ENCODE measurements at places on chromosomes 16 and 17.

GRCh38 chr17:55986817-55987216 is 166.5 kb upstream of the ANKFN1 start:
- no peak for DNase-seq

DNA sequence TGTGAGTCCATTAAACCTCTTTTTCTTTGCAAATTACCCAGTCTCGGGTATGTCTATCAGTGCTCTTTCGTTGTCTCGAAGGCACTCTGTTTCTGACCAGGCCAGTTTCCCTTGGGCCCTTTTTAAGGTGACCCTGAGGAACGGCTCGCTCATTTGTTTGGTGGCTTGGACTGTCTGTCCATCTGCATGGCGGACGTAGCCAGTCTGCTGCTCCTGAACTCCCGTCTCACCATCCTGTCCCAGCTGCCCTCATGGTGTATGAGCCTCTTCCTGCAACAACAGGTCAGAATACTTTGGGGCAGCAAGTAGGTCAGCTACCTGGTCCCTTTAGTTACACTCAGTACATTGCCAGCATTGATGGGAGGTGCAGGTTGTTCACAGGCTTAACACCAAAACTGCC is 19.0 kb downstream of the DRC7 start:
- DNase-seq: no peak

GRCh38 chr16:20107083-20107482 is 33.4 kb upstream of the GPR139 start:
- no peak for DNase-seq

- peak; percentile 46 for DNase-seq
Observed at GRCh38 chr16:89484923-89485679, 5.3 kb downstream of the ANKRD11 start.

DNA sequence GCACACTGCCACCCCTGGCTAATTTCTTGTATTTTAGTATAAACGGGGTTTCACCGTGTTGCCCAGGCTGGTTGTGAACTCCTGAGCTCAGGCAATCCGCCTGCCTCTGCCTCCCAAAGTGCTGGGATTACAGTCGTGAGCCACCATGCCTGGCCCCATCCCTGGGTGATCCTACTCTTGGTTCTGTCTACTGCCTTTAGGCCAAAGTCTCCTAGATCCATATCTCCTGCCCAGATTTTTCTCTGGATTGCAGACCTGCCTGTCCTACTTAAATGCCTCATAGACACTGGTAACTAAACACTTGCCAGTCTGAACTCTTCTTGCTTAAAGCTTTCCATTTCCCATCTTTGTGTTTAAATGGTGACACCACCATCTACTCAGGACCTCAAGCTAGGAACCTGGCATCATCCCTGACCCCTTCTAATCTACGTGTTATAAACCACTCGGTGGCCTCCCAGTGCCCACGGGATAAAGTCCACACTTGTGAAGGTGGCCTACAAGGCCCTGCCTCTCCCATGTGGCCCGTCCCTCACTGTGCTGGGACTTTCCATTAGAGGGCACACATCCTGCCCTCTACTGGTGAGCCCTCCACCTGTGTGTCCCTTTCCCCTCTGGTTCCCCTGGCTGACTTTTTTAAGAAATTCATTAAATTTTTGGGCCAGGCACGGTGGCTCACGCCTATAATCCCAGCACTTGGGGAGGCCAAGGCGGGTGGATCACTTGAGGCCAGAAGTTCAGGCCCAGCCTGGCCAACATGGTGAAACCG is 51.1 kb downstream of the USP43 start:
- DNase-seq: no peak

- DNase-seq: peak; percentile 13
Observed at GRCh38 chr16:68737730-68738629, 888 bp downstream of the CDH1 start.

- no peak for DNase-seq
Observed at GRCh38 chr16:78562111-78562510, 462.7 kb downstream of the WWOX start.

DNA sequence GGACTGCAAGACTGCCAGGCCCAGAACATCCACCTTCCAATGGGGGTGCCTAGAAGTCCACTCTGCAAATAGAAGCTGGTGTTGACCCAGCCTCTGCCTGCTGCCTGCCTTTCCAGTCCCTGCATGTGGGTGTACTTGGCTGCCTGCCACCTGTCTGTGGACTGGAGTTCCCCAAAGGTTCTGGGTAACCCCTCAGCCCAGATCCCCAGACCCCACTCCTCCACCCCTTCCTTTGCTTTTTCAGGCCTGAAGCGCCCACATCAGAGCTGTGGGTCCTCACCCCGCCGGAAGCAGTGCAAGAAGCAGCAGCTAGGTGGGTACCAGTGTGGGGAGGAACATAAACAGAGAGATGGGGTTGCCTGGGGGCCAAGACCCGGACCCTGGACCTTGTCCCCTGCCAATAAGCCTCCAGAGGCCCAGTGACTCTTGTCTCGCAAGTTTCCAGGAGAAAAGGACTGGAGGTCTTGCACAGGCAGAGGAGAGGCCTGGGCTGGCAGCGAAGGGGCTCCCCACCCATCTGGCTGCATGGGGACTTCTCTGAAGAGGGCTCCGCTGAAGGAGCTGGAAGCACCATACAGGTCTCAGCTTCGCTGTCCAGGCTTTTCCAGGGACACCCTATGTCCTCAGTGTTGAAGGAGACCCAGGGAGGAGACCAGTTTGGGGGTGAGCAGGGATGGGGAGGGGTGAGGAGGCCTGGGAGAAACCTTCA is 34.3 kb downstream of the NLRC5 start:
- peak; percentile 52 for DNase-seq

DNA sequence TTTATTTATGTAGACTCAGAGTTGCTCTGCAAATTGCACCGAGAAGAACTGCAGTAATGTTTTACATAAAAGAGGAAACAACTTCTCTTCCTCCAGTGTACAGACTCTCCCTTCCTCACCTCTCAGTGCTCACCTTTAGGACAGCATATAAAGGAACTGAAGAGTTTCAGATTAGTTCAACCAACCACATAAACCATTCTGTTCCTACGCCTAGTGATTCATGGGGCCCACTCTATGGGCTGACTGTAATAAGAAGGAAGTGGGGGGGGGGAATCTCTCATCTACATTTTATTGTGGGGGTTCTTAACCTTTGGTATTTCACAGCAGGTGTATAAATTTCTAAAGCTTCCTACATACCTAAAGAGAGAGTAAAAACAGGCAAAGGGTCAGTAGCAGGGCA is 18.3 kb downstream of the ZSWIM7 start:
- DNase-seq: peak; percentile 38

GRCh38 chr17:48202959-48203358 is 95.4 kb downstream of the SNX11 start:
- DNase-seq: no peak

DNA sequence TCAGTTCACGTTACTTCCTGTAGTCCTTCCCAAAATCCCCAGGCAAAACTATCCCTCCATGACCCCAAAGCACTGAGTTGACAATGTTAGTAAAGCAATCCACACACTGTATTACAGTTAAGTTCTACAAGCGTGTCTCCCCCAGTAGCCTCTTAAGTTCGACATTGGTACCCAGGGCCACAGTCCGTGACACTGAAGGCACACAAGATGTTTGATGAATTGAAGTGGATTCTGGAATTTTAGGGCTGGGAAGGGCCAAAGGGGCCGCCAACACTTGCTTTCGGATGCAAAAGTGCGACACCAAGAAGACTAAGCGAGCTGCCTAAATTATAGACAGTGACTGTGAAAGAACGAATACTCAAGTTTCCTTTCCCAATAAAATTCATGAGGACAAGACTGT is 1.5 kb downstream of the VPS35 start:
- DNase-seq: no peak

DNA sequence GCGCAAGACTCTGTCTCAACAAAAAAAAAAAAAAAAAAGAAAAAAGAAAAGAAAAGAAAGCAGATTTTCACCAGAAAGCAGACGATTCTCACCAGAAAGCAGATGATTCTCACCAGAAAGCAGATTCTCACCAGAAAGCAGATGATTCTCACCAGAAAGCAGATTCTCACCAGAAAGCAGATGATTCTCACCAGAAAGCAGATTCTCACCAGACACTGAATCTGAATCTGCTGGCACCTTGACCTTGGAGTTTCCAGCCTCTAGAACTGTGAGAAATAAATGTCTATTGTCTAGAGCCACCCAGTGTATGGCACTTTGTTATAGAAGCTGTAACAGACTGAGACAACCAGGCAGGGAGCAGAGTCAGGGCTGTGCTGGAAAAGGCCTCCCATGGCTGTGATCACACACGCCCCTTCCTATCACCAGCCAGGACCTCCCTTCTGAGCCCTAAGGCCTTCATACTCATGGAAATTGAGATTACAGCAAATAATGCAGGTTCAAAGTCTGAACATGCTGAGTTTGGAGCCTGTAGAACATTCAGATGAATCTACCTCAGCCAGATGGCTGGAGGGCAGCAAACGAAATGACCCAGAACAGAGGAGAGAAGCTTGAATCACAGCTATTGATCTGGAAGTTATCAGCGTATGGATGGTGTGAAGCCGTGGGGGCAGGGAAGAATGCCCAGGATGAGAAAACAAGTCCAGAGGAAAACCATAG is 309.3 kb downstream of the SLC39A11 start:
- no peak for DNase-seq

GRCh38 chr17:7502987-7503386 is 18.8 kb downstream of the POLR2A start:
- DNase-seq: no peak

GRCh38 chr16:3135126-3135715 is 392 bp downstream of the ZNF213 start:
- no peak for DNase-seq

DNA sequence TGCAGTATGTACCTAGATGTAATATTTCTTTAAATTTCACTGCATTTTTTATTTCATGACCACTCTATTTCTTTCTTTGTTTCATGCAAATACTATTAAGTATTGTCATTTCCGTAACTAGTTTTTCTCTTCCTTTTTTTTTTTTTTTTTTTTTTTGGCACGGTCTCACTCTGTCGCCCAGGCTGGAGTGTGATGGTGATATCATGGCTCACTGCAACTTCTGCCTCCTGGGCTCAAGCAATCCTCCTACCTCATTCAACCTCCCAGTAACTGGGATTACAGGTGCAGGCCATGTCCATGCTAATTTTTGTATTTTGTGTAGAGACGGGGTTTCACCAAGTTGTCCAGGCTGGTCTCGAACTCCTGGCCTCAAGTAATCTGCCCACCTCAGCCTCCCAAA is 70.7 kb downstream of the TMEM114 start:
- no peak for DNase-seq

GRCh38 chr16:87507351-87508069 is 14.7 kb upstream of the ZCCHC14 start:
- DNase-seq: no peak

DNA sequence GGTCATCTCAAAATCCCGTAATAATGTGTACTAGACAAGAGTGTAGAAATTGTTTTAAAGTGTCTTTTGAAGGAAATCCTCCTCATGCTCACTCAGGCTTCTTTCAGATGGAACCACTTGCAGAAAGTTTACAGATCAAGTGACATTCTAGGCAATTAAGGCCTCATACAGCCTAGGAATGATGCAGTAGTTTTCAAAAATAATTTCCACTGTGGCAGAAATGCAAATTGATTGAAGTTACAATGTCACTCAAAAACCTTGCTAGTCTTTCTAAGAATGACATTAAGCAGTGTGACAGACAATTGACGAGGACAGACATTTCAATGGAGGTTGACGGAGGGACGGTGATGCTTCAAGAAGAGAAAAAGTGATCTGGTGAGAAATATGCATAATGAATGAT is 53.5 kb upstream of the CDH8 start:
- DNase-seq: no peak

DNA sequence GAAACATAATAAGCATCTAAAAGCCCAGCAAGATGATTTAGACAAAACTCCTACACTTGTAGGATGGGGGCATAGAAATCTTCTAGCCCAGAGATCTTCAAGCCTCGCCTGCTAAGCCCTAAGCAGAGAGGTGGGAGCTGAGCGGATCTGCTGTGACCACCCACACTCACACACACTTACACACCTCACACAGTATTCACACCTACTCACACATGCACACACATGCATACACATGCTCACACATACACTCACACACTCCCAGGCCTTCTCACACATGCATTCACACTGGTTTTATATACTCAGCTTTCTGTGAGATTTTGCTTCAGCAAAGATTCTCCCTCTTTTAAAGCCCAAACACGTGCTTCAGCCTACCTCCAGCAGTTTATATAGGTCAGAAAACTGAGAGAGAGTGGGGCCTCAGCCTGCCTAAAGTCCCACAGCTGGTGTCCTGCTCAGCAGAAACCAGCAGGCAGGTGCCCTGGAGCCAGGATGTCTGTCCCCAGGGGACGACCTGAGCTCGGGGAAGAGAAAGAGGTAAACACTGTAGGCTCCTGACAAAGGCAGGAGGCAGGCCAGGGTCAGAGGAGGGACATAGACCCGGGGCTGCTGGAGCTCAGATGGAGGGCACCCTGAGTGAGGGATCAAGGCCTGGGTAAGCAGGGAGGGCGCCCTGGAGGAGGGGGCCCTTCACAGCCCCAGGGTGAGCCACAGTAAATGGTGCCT is 12.0 kb upstream of the KRT19 start:
- DNase-seq: no peak

GRCh38 chr17:68301438-68301959 is 10.2 kb downstream of the ARSG start:
- no peak for DNase-seq

- DNase-seq: no peak
Observed at GRCh38 chr17:20202141-20202621, 193.0 kb downstream of the SPECC1 start.

DNA sequence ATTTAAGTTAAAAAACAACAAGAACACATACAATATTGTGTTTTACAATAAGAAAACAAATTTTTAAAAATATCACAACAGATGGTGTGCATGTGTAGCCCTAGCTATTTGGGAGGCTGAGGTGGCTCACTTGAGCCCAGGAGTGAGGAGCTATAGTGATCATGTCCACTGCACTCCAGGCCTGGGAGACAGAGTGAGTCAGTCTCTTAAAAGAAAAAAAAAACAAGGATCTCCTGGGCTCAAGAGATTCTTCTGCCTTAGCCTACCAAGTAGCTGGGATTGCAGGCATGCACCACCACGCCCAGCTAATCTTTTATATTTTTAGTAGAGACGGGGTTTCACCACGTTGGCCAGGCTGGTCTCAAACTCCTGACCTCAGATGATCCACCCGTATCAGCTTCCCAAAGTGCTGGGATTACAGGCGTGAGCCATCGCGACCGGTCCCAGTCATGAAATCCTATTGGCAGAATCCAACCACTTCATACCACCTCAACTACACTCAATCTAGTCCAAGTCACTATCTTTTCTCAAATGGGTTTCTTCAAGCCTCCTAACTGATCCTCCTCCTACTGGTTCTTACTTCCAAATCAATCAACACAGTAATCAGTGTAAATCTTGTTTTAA is 55.0 kb downstream of the STH start:
- DNase-seq: no peak

DNA sequence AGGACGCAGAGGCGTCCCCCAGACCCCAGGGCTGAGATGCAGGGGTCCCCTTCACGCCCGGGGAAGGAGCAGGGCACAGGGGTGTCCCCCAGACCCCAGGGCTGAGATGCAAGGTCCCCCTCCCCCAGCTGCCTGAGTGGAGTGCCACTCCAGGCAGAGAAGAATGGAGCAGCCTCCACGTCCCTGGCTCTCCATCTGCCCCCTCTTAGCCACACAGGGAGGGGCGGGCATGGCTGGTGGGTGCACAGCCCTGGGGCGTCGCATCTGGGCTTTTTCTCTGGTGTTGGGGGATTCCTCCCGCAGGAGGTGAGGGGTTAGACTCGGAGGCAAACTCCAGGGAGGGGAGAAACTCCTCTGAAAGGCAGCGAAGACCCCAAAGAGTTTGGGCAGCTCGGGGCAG is 17.5 kb downstream of the CIBAR2 start:
- no peak for DNase-seq

All from stimulated activated CD4-positive, alpha-beta T cell treated with anti-CD3 and anti-CD28 coated beads, Interleukin-1b, Interleukin-23, amount 100 ng/mL, for 48 hours (primary cell).